ENCODE measurements at places on chromosomes 1 and 21.

DNA sequence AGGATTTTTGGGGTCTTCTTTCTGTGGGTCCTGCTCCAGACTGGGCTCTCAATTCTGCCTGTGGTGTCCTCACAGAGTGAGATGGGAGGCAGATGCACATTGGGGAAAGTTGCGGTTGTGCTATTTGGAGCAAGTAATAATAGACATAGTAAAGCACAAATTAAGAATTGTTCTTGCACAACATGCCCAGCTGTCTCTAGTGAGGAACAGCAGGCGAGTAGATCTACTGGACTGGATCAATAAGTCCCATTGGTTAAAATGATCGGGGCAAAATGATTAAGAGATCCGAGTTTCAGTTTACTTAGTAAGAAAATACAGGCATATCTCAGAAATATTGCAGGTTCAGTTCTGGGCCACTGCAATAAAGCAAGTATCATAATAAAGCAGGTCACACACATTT is 448.3 kb upstream of the PROX1 start:
- no peak for DNase-seq

GRCh38 chr1:67482733-67483482 is 52.7 kb upstream of the SERBP1 start:
- DNase-seq = no peak

GRCh38 chr21:24112020-24112419 is 1495.3 kb downstream of the MRPL39 start:
- no peak for DNase-seq

- no peak for DNase-seq
Measured at GRCh38 chr1:105914403-105914802, 1142.1 kb upstream of the PRMT6 start.

GRCh38 chr21:32406405-32406804 is 6.1 kb upstream of the EVA1C start:
- DNase-seq = no peak

- no peak for DNase-seq
Measured at GRCh38 chr21:42837421-42838211, 41.7 kb downstream of the WDR4 start.

DNA sequence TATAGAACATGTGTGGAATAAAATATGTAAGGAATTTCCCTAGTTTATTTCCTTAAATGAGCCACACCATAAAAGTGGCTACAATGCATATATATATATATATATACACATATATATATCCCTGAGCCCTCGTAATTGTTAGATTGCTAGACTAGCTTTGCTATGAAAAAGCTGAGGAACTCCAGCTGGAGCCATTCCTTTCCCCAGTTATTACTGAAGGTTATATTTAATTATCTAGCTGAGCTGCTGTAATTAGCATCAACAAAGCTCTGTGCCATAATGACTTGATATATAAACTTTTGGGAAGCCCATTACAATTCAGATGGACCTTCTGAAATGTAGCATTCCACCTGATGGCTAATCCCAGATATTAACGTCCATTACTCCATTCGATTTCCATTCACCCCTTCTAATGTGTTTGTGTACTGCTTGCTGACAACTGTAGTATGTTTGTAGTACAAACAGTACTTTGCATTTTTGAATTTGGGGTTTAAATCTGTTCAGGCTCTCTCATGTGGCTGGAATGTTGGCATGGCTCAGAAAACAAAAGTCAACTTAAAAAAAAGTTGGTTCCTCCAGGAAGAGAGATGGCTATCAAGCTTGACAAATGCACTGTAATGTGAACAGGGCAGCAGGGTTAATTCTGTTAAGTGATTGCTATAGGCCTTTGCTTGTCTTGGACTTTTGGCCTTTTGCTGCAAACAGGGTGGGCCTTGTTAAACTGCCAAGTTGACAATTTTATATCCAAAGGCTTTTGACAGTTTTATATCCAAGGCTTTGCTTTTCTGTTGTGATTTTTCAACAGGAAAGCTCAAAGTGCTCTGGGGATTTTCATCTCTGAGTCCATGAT is 170.0 kb downstream of the LTN1 start:
- DNase-seq = peak; percentile 56

- DNase-seq = no peak
Measured at GRCh38 chr1:21292984-21293536, 2.8 kb upstream of the ECE1 start.

DNA sequence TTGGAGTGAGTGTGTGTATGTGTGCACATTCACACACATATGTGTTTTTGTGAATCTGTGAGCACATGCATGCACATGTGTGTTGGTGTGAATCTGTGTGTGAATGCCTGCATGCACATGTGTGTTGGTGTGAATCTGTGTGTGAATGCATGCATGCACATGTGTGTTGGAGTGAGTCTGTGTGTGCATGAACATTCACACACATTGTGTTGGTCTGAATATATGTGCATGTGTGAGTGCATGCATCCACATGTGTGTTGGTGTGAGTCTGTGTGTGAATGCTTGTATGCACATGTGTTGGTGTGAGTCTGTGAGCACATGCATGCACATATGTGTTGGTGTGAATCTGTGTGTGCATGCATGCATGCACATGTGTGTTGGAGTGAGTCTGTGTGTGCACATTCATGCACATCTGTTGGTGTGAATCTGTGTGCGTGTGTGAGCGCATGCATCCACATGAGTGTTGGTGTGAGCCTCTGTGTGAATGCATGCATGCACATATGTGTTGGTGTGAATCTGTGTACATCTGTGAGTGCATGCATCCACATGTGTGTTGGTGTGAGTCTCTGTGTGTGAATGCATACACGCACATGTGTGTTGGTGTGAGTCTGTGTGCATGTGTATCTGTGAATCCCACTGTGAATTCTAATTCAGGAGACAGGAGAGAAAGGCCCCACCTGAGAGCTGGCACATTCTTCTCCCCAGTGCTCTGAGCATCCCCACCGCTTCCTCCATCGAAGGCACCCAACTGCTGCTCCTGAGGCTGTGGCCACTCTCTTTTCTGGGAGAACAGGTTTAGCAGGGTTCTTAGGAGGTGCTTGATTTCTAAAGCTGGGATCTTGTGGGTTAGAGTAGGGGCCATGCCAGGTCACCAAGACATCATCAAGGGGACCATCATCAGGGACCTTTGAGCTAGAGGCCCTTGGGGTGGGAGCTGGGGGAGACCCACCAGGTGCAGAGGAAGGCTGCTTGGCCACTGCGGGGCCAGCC is 117.5 kb upstream of the ARHGEF16 start:
- DNase-seq = no peak

GRCh38 chr1:235050911-235051360 is 77.7 kb downstream of the TOMM20 start:
- no peak for DNase-seq

DNA sequence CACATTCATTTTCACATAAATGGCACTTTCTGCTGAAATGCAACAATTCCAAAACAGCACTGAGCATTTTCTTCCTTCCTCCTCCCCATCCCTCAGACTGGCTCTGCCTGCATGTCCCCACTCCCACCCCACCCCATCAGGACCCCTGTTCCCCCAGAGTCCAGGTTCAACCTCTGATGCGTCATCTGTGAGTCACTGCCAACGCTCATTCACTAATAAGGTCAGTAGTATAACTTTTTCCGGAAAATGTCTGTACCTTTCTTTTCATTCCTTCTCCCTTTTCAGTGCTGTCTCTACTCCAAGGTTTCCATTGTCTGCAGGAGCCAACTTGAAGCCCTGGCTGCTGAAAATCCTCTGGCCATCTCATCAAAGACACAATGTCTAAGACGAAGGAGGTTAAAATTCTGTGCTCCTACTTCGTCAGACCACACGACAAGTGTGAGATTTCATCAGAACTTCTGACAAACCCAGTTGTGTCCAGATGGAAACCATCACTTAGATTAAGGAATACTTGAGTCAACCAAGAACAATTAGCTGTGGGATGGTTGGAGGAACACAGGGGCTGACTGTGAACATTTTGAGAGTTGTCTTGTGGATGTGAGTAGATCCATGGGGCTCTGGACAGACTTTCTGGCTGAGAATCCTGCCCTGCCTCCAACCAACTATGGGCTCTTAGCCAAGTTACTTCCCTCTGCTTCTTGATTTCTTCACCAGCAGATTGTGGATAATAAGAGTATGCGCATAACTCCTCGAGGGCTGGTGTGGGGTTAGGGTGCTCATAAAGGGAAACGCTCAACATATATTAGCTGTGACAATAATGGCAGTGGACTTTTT is 35.6 kb upstream of the UTS2 start:
- DNase-seq = no peak

- peak; percentile 22 for DNase-seq
Measured at GRCh38 chr1:28074892-28075511, 13.4 kb downstream of the EYA3 start.

DNA sequence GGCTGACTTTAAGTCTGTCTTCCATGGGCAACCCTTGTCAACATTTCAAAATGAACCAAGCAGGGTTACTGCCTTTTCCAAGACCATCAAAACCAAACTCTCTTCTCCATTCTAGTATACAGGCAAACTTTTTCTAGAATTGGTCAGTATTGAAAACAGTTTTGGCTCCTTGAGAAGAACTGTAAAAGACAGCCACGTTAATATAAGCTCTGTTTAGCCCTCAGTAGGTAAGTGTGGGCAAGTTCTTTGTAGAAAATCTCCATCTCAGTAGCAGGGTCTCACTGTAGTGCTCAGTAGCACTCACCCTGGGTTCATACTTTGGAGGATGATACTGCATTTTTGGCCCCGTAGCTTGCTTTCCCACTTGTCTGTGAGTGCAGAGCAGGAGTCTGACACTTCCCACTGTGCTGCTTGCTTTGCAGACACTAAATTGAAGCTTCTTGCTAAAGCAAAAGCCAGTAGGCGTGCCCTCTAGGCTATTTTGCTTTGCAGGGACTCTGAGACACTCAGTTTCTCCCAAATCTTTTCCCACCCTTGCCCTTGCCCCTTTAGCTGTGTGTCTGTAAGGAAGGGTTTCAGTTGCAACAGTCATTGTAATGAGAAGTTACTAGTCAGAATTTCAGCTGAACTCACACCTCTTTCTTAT is 34.3 kb upstream of the CACYBP start:
- DNase-seq = no peak

DNA sequence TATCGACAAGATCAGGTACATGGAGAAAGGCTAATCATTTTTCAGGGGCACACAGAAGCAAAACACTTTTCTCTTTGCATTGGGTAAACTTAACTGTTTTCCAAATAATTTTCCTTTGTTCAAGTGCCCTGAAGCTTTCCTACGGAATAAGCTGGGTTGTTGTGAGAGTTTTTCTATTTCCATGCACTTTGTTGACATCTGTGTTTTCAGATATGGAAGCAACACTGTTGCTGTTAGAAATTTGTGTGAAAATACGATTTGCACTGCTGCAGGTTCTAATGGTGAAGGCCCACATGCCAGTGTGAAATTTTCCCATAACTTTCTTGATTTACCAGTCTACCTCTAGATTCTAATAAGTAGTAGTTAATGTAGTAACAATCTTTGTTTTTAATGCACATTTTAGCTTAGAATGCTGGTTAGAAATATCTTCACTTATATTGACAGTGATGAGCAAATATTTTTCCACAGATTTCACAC is 18.3 kb downstream of the NFYC start:
- DNase-seq = no peak

GRCh38 chr1:184118046-184118445 is 66.5 kb downstream of the TSEN15 start:
- peak; percentile 29 for DNase-seq

DNA sequence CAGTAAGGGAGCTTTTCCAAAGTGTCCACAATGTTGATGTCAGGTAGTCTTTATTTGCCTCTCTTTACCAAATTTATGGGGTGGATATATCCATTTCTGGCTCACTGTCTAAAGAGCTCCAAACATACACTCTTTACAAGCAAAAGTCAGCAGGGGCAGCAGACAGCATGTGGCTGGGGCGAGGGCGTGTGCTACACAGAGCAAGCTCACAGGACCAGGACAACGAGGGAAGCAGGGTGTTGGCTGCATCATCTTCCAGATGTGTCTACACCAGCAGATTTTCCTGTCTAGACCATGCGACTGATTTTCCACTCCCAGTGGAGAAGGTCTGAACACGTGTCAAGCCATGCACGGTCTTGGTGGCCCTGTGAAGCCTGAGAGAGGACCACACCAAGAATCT is 123.8 kb downstream of the TRABD2B start:
- DNase-seq = no peak

GRCh38 chr1:222680080-222680479 is 32.2 kb downstream of the AIDA start:
- DNase-seq = peak; percentile 42

- DNase-seq = no peak
Measured at GRCh38 chr1:198677871-198678270, 39.0 kb downstream of the PTPRC start.

GRCh38 chr1:3717715-3718601 is 34.3 kb upstream of the CCDC27 start:
- peak; percentile 80 for DNase-seq

DNA sequence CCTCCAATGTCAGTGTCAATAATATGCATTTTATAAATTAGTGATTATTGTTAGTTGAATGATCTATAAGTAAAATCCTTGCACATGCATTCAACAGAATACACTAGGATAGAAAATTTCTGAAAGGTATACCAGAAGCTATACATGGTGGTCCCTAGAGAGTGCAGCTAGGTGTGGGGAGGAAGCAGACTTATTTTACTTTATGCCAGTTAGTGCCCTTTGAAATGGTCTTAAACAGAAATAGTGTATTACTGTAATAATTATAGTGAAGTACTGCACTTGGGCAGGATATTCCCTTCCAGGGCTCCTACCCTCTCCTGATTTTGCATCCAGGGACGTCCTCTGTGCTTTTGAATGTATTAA is 23.2 kb upstream of the WDR26 start:
- no peak for DNase-seq

- DNase-seq = peak; percentile 6
Measured at GRCh38 chr1:179876300-179876715, 1.3 kb downstream of the TOR1AIP2 start.

- no peak for DNase-seq
Measured at GRCh38 chr1:21311016-21311415, 20.8 kb upstream of the ECE1 start.

- DNase-seq = peak; percentile 87
Measured at GRCh38 chr1:39104158-39105060, 78.3 kb downstream of the NDUFS5 start.

DNA sequence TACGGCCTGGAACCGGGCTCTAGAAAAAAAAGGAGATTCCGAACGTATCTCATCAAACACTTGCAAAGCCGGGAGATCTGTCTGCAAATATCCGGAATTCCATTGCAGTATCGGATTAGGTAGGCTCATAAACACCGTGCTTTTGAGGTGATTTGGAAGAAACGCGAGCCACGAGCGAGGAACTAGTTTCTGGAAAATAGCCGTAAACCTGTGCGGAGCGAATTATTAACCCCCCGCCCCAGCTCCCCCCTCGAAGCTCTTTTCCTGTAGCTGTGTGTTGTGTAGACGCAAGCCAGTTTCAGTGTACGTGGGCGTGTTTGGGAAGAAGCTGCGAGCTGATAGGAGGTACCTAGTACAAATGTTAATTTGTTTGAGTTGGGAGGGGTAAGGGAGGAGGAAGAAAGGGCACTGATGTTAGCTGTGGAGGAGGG is 1.1 kb downstream of the RALGPS2 start:
- DNase-seq = peak; percentile 90

- DNase-seq = no peak
Measured at GRCh38 chr1:99240621-99241020, 23.7 kb upstream of the PLPPR4 start.

- no peak for DNase-seq
Measured at GRCh38 chr1:54377040-54377691, 29.0 kb downstream of the SSBP3 start.

- no peak for DNase-seq
Measured at GRCh38 chr1:12717301-12717838, 1.5 kb downstream of the AADACL3 start.

GRCh38 chr1:177558372-177558771 is 387.6 kb downstream of the BRINP2 start:
- no peak for DNase-seq
